ENCODE measurements at places on chromosomes 6 and 20.

DNA sequence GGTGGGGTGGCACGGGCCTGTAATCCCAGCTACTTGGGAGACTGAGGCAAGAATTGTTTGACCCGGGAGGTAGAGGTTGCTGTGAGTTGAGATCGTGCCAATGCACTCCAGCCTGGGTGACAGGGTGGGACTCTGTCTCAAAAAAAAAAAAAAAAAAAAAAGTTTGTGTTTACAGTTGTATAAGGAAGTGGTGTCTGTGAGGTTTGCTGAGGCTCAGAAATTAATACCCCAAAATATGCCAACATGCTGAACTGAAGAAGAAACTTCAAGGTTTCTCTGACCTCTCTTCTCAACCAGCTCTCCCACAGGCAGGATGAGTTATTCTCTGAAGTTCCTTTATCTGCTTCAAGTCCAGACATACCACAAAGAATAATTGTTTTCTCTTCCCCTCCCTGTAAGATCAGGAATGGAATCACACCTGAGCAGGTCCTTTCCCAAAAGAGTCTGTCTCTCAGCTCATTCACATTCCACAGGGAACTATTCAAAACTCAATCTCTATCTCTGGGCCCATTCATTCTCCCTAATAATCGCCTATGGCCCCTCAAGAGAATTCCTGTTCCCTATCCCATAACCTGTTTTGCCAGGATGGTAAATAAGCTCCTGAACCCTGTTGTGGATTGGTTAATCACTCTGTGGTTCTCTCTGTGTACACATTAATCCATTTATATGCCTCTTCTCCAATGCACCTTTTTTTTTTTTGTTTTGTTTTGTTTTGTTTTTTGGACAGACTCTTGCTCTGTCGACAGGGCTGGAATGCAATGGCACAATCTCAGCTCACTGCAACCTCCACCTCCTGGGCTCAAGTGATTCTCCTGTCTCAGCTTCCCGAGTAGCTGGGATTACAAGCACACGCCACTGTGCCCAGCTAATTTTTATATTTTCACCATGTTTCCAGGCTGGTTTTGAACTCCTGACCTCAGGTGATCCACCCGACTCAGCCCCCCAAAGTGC is 17.4 kb upstream of the KIFC1 start:
- no peak for DNase-seq

DNA sequence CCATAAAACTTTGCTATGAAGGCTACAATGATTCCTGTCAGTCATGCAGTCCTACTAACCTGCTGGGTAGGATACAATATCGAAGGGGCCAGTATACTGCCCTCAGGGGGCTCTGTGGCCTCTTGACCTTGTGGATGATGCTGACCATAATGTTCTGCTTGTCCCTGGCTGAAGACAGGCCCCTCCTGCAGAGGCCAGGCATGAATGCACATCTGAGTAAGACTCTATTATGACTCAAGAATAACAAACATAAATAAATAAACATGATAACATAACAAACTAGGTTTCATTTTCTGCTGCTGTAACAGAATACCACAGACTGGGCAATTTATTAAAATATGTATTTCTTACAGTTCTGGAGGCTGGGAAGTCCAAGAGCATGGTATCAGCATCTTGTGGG is 44.0 kb upstream of the POU5F1 start:
- no peak for DNase-seq

GRCh38 chr20:346640-347316 is at the start of gene NRSN2:
NRSN2 (plus strand) TSS chr20:347111; CDS start chr20:349644, 2,533 bp downstream.
- DNase-seq, result peak; percentile 86

DNA sequence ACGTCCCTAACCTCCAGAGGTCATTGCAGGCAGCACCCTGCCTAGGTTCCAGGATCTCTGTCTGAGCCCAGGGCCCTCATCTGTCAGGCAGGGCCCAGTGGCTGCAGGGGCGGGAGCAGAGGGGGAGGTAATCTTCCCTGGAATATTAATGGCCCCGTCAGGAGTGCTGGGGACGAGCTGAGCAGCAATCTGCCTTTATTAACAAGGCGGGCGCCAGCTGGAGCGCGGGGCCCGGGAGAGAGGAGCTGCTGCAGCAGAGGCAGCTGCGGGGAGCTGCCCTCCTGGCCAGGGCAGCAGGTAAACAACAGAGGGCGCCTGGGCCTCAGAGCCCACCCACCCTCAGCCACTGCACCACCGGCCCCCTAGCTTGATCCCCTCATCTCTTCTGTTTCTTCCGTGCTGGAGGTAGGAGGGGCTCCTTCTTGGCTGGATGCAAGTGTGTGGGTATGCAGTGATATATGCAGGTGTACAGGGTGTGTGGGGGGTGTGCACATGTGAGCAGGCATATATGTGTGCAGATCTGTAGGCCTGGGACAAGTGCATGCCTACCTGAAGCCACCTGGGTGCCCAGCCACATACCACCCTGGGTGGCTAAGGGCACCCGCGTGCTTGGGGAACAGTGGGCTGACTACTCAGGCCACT is 131.8 kb upstream of the MLN start:
- peak; percentile 75 for DNase-seq

DNA sequence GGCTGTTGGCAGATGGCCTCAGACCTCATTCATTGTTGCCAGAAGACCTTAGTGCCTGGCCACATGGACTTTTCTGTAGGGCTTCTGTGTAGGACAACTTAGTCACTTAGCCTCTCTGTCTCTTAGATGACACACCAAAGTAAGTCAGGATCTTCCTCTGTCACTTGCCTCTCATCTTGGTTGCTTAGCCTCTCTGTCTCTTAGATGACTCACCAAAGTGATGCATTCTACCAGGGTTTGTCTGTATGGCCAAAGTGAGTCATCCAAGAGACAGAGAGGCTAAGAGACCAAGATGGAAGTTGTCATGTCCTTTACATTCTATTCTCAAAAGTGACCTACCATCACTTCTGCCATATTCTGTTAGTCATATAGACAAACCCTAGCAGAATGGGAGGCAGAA is 255.9 kb upstream of the DEFB112 start:
- no peak for DNase-seq

GRCh38 chr6:32969685-32970412 is 1.5 kb downstream of the BRD2 start:
- DNase-seq, result peak; percentile 74
